ENCODE measurements at places on chromosomes 12 and 14.

- no peak for DNase-seq
Measured at GRCh38 chr12:15444523-15444922, 122.2 kb downstream of the PTPRO start.

DNA sequence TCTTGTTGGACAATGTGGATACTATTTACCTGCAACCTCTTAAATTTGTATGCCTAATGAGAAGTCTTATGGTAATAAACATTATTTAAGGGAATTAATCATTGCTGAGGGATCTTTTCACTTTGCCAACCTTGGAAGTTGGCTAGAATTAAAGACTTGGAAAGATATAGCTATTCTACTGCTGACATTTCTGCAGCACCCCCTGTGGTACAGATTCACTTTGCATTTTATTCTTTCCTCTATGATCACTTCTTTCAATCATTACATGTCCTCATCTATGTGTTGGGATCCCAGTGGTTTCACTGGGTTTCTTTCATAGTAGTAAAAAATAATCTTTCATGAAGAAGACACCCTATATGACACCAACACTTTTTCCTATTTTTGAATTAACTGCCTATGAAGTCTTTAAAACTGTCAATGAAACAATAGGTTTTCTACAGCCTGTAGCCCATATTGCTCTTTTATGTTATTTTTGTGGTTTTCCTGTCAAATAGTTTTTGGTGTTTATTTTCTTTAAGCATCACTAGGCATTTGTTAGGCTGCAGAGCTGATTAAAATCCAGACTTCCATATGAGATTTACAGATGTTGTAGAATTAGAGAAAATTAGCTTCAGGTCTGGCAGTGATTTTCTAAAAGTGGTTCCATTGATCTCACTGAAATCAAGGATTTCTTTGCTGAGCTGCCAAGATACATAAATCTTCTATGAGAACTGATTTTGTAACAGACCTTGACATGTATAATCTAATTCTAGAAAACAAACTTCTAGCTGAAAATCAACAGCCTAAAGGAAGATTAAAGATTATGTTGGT, 256.1 kb downstream of the NAV3 start:
- DNase-seq: no peak

- DNase-seq: no peak
Measured at GRCh38 chr12:4114986-4115385, 158.6 kb upstream of the CCND2 start.

DNA sequence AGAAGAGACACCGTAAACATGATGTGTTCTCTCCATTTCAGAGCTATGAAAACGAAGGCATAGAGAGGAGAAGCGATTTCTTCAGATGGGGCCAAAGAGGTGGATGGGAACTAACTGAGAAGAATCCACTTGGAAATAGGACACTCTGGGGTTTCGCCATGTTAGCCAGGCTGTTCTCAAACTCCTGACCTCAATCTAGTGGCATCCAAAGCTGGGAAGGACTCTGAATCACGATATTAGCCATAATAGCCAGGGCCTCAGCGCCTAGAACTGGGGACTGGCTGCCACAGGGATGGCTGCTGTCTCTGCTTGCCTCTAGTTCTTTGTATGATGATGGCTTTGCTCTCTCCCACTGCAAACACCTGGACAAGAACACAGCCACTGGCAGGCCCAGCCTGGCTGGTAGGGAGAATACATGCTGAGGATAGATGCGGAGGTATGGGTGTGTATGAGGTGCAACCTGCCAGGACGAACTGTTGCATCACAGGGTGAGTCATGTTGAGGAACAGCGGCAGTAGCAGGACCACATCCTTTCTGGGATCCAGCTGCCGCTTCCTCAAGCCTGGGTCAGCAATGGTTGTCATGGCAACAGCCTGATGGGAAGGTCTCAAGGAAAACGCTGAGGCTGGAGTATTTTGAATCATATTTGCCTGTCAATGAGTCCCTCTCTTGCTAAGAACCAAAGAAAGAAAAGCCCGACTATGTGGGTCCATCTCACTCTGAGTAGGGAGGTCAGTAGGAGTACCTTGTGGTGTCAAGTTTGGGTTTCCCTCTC, 31.1 kb downstream of the CCDC177 start:
- DNase-seq: no peak

DNA sequence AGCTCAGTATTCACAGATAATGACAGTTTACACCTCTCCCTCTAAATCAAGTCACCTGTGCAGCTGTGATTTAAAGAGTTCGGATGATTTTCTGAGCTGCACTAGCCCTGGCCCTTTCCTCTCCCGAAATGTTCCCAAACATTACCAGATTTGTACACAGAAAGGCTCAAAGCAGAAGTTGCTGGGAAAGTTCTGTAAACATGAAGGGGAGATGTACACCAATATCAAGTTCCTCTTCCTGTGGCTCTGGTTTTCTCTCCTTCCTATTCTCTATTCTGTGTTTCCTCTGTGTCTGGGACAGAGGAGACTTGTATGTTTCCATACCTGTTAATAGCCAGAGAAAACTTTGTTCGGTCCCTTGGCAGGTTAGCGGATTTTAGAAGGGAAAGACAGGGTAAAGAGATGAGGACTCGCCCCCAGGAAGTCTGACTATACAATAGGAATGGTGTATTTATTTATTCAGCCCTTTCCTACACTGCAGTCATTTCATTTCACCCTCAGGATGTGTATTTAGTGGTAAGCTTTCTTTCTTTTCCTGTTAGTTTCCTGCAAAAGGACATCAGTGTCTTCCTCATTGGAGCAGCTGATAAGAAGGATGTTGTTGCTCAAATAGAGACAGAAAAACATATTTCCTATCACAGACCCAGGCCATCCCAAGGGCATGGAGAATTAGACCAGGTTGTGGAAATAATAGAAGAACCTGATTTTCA, 7.6 kb upstream of the NUMB start:
- no peak for DNase-seq

All from NCI-H1417 treated with DMSO at 0.1 percent for 48 hours (cell line).